ENCODE measurements at places on chromosomes 6 and 20. TPM values are rescaled to one million over a fixed set of nuclear protein-coding genes. Genes with fewer than 3 reads are reported as not detected.

Gene SPTLC3
- 0.02 TPM for total RNA-seq

Gene SCGN
- total RNA-seq: not detected

GRCh38 chr20:60007464-60007863 lies 49.2 kb downstream of the CDH26 start:
- no peak for DNase-seq

Gene PPP1R14C
- 0.21 TPM for total RNA-seq

Gene DBNDD2
- total RNA-seq: 21.6 TPM

Gene RPL10A
- 2,205 TPM for total RNA-seq

GRCh38 chr20:38878866-38879265 lies 47.4 kb upstream of the FAM83D start:
- no peak for DNase-seq

Gene DPPA5
- not detected for total RNA-seq

DNA sequence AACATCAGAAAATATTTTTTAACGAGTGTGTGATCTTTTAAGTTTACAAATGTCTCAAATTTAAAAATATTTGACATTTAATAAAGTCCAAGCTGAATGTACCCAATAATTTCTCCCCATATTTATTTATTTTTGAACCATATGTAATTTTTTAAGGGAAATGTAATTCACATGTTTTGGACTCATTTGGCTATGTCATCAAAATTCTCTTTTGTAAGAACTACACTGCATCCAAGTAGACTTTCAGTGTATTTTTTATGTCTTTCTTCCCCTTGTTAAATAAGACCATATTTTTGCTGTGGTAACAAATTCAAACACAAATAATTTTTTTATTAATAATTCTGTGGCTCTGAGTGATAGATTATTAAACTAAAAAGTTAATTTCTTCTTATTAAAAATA lies 365.2 kb downstream of the CD109 start:
- DNase-seq: no peak

Gene PAX1
- not detected for total RNA-seq

Gene FGD2
- 0.52 TPM for total RNA-seq

DNA sequence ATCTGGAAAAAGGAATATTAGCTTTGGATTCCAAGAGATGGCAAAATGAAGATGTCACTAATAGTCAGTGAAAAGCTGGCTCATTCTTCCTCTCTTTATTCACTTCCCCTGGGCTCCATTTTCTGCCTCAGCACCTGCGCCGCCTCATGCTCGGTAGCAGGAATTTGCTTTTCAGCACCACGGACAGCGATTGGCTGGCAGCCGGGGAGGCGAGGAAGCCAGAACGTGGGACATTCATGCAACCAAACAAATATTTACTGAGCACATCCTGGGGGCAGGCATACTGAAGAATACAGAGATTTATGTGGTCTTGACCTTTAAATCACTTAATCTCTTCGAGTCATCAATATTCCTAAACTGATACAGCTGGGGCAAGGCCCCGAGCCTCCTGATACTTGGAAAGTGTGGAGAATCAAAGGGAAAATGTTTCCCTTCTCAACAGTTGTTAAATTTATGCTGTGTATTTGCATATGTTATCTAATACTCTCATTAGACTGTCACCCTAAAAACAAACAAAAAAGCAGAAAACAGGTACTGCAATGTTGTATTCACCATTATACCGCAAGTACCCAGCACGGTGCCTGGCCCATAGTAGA lies 12.1 kb upstream of the PDYN start:
- DNase-seq: peak; percentile 69

DNA sequence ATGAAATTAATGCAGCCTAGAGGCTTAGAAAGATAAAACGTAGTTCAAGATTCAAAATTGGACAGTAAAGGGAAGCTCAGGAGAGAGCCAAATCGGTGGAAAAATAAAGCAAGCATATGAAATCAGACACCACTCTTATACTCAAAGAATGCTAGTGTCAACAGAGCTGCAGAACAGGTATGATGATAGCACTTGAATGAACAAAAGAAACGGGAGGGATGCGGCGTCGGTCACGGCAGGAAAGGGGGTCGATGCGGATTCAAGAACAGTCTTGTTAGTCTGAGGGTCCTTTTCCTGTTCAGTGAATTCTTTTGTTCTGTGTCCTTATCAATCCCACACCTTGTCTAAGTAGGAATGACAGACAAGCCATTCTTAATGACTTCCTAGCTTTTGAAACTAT lies 114.4 kb downstream of the FOXC1 start:
- no peak for DNase-seq

GRCh38 chr6:44926556-44926955 lies 401.6 kb upstream of the RUNX2 start:
- DNase-seq: no peak

Gene LY6G6C
- total RNA-seq: not detected

GRCh38 chr6:43445576-43445975 lies 9.8 kb downstream of the DLK2 start:
- DNase-seq: no peak

GRCh38 chr6:15474196-15474595 lies 188.6 kb downstream of the DTNBP1 start:
- no peak for DNase-seq

- DNase-seq: peak; percentile 19
Observed at GRCh38 chr20:33262658-33263065, 20.4 kb upstream of the BPIFB1 start.

GRCh38 chr6:117389227-117390057 lies 36.3 kb downstream of the ROS1 start:
- no peak for DNase-seq

- no peak for DNase-seq
Observed at GRCh38 chr20:63627751-63628245, 897 bp upstream of the GMEB2 start.

Gene ABHD16B
- total RNA-seq: not detected

GRCh38 chr6:33163540-33163939 lies 28.7 kb downstream of the COL11A2 start:
- DNase-seq: no peak

DNA sequence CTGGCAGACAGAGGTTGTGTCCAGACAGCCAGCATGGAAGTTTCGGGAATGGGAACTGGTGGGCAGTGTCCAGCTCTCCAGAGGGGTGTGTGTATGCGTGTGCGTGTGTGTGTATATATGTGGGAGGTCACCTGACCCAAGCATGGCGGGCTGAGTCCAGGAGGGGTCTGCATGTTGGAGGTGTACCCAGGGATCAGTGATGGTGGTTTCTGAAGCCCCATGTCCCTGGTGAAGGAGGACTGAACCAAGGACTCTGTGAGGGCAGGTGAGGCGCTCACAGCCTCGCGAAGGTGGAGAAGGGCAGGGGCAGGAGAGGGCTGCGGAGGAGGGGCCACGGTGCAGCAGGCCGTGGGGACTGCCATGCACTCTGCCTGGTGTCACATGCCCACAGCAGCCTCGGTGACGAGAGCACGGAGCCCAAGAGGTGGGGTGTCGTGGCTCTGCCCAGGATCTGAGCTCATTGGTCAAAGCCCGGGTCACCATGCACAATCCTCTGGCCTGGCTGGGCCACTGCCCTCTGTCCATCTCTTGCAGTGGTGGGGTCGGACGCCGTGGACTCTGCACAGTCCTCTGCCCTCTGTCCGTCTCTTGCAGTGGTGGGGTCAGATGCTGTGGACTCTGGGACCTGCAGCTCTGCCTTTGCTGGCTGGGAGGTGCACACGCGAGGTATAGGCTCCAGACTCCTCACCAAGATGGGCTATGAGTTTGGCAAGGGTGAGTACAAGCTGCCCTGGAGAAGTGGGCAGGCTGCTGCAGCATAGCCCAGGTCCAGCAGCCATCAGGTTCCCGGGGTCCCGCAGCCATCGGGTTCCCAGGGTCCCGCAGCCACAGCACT lies 2.1 kb upstream of the LIME1 start:
- no peak for DNase-seq

GRCh38 chr20:5821627-5822215 lies 71.5 kb downstream of the SHLD1 start:
- DNase-seq: no peak

Gene CFB
- total RNA-seq: 0.76 TPM

Gene CST7
- 81.8 TPM for total RNA-seq

DNA sequence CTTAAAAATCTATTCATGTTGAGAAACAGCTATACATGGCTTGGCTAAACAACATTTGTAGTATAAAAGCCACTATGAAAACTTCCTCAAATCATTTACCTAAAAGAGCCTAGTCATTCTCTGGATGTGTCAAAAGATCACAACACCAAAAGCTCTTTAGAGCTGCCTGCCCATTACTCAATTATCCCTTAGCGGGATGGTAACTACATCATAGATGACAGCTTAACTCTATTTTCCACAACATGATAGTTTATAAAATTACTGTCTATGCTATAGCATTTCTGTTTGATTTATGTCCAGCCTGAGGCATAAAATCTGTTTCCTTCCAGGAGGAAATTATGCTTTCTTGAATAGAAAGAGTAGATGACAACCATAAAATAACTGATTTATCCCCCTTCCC lies 777.6 kb upstream of the HS3ST5 start:
- no peak for DNase-seq

DNA sequence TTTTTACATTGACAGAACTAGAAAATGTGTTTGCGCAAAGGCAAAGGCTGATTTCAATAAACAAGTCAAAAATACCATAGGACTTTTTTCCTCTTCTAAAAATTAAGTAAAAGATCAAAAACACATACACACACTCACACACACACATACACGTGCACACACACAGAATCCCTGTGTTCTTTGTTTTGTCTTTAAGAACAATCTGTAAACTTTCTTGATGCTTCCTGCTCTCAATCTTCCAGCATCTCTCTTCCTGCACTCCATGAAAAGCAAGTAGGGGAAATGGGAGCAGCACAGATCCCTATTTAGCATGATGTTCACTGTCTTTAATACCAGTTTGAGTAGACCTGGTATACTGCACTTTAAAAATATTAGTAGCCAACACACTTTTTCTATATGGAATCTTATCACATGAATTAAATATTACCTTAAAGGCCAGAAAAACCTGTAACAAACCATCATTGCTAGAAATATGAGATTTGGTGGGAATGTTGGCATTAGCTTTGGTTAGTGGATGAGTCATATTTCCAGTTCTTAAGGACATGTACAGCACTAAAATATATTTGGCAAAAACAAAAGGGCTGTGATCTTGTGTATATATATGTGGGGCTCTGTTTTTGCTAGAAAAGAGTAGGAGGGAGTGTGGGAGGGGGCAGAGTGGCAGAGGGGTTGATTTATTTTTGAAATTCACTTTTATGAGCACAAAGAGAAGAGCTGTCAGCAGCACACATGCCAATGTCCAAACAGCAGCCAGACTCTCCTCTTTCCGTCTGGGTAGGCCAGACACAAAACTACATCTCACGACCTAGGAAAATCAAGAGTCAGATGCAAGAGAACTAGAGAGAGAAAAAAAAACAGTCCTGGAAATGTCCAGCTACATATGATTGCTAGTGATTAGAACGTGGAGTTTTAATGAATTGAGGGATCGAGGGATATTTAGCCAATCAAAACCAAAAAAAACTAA lies 4.6 kb downstream of the PTPRK start:
- DNase-seq: no peak

Measured in activated CD4-positive, alpha-beta memory T cell treated with anti-CD3 and anti-CD28 coated beads for 36 hours (primary cell).